ENCODE measurements at places on chromosomes 1 and 21. TPM values are rescaled to one million over a fixed set of nuclear protein-coding genes. Genes with fewer than 3 reads are reported as not detected.

The LRRC71 gene
- not detected for total RNA-seq

The COL16A1 gene
- total RNA-seq, result 102 TPM

The ZYG11A gene
- not detected for total RNA-seq

The FHAD1 gene
- 2.3 TPM for total RNA-seq

The HJV gene
- not detected for total RNA-seq

The DYRK3 gene
- 4.9 TPM for total RNA-seq

The OLFML3 gene
- 2.8 TPM for total RNA-seq

The S100A3 gene
- not detected for total RNA-seq

The CAMTA1 gene
- 123 TPM for total RNA-seq

The SLC2A5 gene
- total RNA-seq, result 10.5 TPM

The NPR1 gene
- total RNA-seq, result 1.1 TPM

The PALMD gene
- 6.4 TPM for total RNA-seq

The RNU1-4 gene
- 6,648 TPM for total RNA-seq

The CHD5 gene
- 123 TPM for total RNA-seq

The GPR25 gene
- not detected for total RNA-seq

The ADORA1 gene
- 73.0 TPM for total RNA-seq

The DCAF6 gene
- 70.2 TPM for total RNA-seq

The CELA2B gene
- not detected for total RNA-seq

The BLACAT1 gene
- total RNA-seq, result 1.6 TPM

The PKLR gene
- total RNA-seq, result 0.17 TPM

The SERINC2 gene
- total RNA-seq, result 0.97 TPM

The AHDC1 gene
- 74.2 TPM for total RNA-seq

The RCC2 gene
- 32.8 TPM for total RNA-seq

The PLA2G2A gene
- not detected for total RNA-seq

The ACTL8 gene
- total RNA-seq, result 0.59 TPM

The CD160 gene
- not detected for total RNA-seq

The DNAJC28 gene
- 7.0 TPM for total RNA-seq

The MFSD2A gene
- total RNA-seq, result 17.7 TPM

The ZNF593 gene
- 15.0 TPM for total RNA-seq

The FCAMR gene
- not detected for total RNA-seq

The CYP4Z1 gene
- total RNA-seq, result 3.2 TPM

The SEMA4A gene
- total RNA-seq, result 40.4 TPM

The SNIP1 gene
- total RNA-seq, result 18.7 TPM

The FCRL5 gene
- not detected for total RNA-seq

The AMY2B gene
- 55.8 TPM for total RNA-seq

The ST6GALNAC5 gene
- total RNA-seq, result 38.5 TPM

The RCOR3 gene
- 84.2 TPM for total RNA-seq
